ENCODE measurements at places on chromosomes 6 and 20.

DNA sequence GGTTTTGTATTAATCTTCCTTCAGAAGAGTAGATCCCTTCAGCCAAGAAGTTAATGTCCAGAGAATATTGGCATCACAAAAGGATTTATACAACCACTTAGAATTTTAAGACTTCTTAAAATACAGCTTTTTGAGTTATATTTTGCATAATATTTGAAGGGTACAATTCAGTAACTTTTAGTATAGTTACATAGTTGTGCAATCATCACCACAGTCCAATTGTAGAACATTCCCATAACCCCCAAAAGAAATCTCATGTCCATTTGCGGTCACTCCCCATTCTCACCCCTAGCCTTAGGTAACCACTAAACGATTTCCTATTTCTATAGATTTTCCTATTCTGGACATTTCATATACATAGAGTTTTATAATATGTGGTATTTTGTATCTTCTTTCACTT lies 126.4 kb downstream of the MAP3K4 start:
- DNase-seq, result no peak

- DNase-seq, result no peak
Measured at GRCh38 chr6:155177363-155177961, 86.4 kb upstream of the CLDN20 start.

GRCh38 chr6:104525677-104526322 lies 333.9 kb downstream of the HACE1 start:
- DNase-seq, result no peak

GRCh38 chr6:2209226-2209809 lies 36.1 kb downstream of the GMDS start:
- DNase-seq, result no peak

DNA sequence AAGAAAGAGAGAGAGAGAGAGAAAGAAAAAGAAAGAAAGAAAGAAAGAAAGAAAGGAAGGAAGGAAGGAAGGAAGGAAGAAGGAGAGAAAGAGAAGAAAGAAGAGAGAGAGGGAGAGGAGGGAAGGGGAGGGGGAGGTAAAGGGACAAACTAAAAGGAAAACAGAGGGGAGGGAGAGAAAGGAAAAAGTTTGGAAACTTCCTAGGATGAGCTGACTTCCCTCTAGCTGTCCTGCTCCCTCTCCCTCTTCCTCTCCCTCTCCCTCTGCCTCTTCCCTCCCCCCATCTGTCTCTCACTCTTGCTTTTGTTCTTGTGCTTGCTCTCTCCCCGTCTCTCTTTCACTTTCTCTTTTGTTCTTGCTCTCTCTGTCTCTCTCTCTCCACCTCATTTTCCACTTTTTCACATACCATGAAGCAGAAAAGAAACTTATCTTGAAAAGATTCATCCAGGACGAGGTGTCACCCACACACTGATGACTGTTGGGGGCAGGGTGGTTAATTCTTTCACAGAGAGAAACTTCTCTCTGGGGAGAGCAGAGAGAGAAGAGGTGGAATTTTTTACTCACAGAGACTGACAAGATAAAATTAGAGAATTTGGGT lies 56.4 kb upstream of the DUSP22 start:
- peak; percentile 37 for DNase-seq

GRCh38 chr20:49534255-49534712 lies 33.7 kb downstream of the PTGIS start:
- no peak for DNase-seq

GRCh38 chr20:48052475-48052835 lies 267.2 kb upstream of the SULF2 start:
- DNase-seq, result no peak

- DNase-seq, result no peak
Measured at GRCh38 chr6:157615420-157615769, 207.7 kb upstream of the SNX9 start.

GRCh38 chr20:8974009-8974708 lies 94.7 kb upstream of the PLCB4 start:
- no peak for DNase-seq

- no peak for DNase-seq
Measured at GRCh38 chr20:51429144-51429482, 113.4 kb downstream of the NFATC2 start.

DNA sequence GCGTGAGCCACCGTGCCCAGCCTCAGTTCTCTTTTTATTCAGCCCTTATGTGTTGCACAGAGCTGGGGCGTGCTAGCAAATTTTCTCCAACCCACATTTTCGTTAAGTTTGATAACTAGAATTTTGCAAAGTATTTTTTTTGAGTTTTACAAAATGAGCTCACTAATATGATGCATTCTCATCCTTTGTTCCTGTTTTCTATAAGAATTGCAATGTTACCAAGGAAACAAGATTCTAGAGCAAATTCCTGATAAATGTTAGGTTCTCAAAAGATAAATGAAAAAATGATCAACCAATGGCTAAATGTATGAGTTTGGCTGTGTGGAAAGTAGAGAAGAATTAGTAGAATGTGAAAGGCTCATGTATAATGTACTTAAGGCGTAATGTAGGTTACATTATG lies 529.8 kb downstream of the MAFB start:
- no peak for DNase-seq

- DNase-seq, result no peak
Measured at GRCh38 chr6:15507221-15507620, 155.6 kb downstream of the DTNBP1 start.

- no peak for DNase-seq
Measured at GRCh38 chr6:75204217-75204958, 1.5 kb downstream of the COL12A1 start.

GRCh38 chr20:43969501-43970182 lies 55.0 kb downstream of the TOX2 start:
- DNase-seq, result no peak

- DNase-seq, result no peak
Measured at GRCh38 chr6:108619431-108620197, 58.9 kb downstream of the FOXO3 start.

DNA sequence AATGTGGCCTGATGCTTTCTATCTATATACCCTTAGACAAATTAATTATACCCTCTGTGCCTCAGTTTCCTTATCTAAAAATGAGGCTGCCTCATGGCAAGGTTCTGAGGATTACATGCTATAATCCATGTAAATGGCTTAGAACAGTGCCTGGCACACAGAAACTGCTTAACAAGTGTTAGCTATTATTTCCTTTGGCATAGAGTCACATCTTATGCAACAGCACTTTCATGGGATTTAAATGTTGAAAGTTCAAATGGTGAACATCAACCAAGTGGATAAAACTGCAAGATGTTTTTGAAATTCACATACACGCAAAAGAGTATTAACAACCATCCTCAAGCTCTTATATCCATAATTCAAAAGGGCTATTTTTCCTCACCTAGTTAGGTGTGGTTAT lies 202.8 kb upstream of the JAG1 start:
- DNase-seq, result no peak

GRCh38 chr20:46552460-46553420 lies 2.3 kb upstream of the OCSTAMP start:
- no peak for DNase-seq

- DNase-seq, result peak; percentile 83
Measured at GRCh38 chr20:53609491-53610445, 16.1 kb upstream of the ZNF217 start.

DNA sequence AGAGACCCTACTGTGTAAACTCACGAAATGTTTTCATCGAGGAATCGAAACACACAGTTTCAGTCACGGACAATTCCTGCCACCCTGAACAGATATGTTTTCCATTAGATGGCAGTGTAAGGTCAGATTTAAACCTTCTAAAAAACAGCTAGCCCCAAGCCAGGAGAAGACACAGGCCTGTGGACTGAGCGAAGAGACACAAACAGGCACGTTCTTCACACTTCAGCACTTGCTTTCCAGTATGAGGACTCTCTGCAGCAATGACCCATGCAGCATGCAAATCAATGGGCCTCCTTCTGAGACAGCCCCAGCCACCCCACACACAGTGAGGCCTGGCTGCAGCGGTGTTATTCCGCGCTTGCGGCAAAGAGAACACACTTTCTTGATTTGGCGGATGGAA lies 31.9 kb downstream of the HUS1B start:
- DNase-seq, result no peak

- DNase-seq, result no peak
Measured at GRCh38 chr6:33249732-33250630, 21.7 kb downstream of the VPS52 start.

DNA sequence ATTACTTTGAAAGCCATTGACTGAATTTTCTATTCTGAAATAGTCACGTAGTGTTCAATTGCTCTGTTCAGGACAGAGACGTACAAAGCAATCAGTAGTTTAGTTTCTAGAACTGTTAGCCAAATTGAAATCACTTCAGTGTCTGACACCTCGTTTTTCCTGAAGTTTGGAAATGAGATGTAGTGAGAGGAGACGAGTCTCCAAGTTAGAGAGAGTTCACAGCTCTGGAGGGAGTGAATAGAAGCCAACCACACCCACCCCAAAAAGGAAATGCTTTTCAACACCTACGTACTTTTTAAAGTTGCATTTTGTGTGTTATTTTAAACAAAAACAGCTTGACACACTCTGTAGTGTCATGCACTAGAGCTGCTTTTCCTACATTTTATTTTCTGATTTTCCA lies 296.0 kb downstream of the ADGRG6 start:
- DNase-seq, result no peak

DNA sequence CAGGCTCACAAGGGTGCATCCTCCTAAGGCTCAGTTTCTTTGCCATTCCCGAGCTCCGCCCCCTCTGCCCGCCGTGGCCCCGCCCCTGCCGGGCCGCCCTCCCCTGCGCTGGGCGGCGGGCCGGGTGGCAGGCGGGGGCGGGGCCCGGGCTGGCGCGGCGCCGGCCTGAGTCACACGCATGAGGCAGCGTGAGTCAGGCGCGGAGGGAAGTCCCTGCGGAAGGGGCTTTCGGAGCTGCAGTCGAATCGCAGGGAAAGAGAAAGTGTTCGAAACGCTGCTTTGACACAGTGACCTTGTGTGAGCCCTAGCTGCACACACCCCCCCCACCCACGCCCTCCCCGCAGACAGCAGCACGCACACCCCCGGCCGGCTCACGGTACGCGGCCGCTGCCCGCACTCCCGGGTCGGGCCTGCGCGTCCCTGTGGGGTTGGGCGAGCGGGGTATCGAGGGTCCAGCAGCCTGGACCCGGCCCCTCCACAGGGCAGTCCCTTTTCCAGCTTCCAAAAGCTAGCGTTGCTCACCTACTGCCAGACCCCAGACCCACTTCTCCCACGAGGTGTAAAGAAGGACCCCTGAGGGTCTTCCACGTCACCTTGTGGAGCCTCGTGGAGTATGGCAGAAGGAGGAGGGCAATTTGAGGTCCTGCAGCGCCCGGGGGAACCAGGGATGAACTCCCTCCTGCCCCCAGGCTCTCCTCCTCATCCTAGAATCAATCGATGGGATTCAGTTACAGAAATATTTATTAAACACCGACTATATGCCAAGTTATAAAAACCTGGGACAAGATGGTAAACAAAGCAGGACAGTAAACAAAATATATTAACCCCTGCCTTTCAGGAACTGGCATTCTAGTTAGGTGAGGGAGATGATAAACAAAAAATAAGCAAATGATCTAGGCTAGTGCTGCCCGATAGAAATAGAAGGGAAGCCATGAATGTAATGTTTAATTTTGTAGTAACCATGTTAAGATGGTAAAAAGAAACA lies 12.4 kb upstream of the HMGA1 start:
- DNase-seq, result peak; percentile 96

DNA sequence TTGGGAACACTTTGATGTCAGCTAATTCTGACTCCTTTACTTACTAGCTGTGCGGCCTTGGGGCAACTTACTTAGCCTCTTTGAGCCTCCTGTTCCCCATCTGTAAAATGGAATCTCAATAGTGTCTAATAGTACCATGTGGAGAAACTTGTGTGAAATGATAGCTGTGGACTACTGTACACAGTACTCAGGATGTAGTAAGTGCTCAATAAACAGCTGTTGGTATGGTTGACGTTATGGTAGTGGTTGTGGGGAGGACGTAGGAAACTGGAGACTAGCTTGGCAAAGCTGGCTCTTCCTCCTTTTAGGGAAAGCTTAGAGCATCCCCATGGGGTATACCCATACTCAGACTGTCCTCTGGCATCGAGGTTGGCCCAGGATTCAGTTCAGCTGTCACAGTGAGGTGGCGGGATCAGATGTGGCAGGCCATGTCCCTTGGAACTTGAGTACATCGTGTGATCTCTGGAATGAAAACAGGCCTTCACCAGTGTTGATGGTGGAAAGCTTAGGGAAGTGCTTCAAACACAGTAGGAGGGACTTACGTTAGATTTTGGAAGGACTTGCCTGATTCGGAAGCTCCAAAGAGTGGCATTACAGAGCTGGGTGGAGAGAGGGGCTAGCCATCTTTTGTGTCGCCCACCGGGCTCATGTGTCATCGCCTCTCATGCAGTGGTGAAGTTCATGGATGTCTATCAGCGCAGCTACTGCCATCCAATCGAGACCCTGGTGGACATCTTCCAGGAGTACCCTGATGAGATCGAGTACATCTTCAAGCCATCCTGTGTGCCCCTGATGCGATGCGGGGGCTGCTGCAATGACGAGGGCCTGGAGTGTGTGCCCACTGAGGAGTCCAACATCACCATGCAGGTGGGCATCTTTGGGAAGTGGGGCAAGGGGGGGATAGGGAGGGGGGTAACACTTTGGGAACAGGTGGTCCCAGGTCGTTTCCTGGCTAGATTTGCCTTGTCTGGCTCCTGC lies 7.1 kb downstream of the VEGFA start:
- no peak for DNase-seq

All from vagina (tissue), 2 donors.